ENCODE measurements at places on chromosomes 2 and 18.

DNA sequence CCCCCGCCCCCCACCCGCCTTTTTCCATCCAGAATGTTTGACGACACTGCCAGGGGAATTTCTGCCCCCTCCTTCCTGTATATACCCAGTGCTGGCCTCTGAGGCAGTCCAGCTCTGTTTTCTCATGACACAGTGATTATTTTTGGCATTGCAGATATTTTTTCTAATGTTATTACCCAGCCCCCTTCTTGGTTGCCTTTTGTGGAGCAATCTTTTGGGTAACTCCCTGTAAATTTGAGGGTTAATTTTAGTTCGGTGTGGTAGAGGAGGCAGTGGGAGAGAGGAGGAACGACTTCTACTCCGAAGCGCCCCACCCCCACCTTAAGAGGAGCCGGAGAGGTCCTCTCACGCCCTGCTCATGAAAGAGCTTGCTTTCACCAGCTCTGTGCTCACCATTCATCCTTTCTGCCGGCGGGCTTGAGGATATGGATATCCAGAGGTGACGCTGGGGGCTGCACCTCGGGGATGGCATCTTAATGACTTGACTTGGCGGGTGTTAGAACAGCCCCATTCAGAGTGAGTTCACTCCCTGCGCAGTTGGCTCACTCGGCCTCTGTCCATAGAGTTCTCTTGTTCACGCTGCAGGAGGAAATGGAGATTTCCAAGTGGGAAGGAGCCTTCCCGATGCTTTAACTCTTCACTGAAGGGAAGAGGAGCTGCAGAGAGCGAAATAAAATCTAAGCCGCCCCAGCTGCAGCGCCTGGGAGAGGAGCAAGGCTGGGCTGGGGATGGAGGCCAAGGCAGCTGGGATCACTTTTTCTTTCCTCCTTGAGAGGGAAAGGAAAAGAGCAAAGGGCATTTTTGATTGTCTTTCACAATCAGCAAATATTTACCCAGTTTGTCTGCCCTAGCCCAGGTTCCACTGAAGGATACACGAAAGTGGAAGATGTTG lies 38.4 kb downstream of the EPAS1 start:
- DNase-seq: peak; percentile 56
- no peak overlapping the region for H3K27ac ChIP-seq
- H3K27me3 ChIP-seq: no peaks in the 10 kb centered on the region
- H3K36me3 ChIP-seq: no peaks in the 10 kb centered on the region
- H3K4me3 ChIP-seq: peak overlapping the region; percentile 47
- peaks cover 14% of the 10 kb centered on the region for H3K4me1 ChIP-seq

DNA sequence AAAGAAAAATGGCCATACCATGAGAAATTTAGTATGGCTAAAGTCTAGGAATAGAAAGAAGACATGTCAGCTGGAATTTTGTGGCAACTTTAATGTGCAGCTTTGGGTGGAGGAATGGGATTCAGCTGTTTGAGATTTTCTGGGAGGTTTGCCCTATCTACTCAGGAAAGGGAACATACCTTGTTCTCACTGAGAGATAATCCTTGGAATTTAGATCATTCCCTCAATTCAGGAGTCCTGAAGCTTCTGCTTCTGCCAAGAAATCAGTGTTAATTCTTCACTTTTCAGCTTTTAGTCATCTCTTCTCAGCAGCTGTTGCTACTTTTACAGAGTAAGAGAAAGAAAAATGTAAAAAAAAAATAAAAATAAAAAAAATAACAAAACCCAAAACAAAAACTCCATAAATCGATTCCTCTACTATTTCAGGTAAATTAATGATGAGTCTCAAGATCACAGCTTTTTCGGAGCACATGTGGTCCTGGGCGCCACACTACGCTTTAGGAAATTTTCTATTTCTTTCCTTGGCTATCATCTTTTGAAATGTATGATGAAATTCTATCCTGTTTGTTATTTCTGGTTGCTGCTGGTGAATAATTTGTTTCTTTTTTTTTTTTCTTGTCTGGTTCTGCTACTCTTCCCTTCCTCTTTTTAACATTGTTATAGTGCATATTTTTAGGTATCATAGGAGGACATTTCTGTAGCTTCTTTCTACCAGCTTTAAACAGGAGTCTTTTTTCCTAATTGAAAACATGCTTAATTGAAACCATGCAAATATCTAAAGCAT lies 18.9 kb upstream of the BAZ2B start:
- DNase-seq: no peak
- no peaks in the 10 kb centered on the region for H3K36me3 ChIP-seq
- H3K4me3 ChIP-seq: no peak overlapping the region
- peaks cover 4% of the 10 kb centered on the region for H3K4me1 ChIP-seq
- no peaks in the 10 kb centered on the region for H3K27me3 ChIP-seq
- H3K27ac ChIP-seq: no peak overlapping the region

DNA sequence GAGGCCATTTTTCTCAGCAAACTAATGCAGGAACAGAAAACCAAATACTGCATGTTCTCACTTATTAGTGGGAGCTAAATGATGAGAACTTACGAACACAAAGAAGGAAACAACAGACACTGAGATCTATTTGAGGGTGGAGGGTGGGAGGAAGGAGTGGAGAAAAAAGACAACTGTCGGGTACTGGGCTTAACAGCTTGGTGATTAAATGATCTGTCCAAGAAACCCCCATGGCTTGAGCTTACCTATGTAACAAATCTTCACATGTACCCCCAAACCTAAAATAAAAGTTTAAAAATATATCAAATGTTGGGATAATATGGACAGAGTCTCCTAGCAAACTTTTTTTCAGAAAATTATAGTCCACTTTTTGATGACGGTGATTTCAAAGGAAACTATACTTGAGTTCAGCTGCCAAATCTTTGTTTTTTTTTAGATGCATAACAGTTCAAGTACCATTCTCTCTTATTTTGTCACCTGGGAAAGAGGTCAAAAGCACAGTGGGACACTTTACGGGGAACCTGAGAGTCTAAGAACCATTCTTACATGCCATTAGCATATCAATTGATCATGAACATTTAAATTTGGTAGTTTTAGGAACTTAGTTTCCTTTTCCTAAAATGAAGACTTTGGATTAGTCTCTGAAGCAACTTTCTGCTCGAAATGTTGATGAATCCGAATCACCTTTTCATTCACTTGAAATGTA lies 835.0 kb downstream of the NRXN1 start:
- H3K27me3 ChIP-seq: no peaks in the 10 kb centered on the region
- H3K27ac ChIP-seq: no peak overlapping the region
- H3K36me3 ChIP-seq: no peaks in the 10 kb centered on the region
- DNase-seq: no peak

DNA sequence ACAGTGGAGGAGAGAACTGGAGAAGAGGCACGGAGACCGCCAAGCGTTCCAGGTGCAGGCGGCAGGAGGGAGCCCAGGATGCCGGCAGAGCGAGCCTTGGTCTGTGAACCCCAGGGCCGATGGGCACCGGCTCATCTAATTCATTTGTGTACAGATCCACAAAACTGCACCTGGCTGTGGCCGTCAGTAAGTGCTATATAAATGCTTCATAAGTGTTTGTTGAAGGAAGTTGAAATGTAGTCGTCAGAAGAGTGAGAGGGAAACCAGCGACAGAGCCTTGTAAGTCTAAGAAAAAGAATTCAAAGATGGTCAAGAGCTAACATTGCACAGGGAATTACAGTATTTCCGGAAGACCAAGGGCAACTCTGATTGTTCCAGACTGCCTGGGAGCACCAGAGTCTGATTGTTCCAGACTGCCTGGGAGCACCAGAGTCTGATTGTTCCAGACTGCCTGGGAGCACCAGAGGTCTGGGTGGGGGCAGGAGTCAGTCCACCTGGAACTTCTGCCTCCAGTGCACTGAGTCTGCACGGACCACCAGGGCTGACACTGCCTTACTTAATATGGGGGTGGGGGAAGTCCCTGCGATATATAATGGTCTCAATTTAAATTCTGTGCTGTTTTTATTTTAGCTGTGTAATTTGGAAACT lies 112.3 kb downstream of the BCL2 start:
- H3K27me3 ChIP-seq: no peaks in the 10 kb centered on the region
- no peaks in the 10 kb centered on the region for H3K4me1 ChIP-seq
- no peak for DNase-seq

GRCh38 chr2:215514516-215514915 lies 78.6 kb upstream of the FN1 start:
- H3K36me3 ChIP-seq: no peaks in the 10 kb centered on the region
- H3K4me3 ChIP-seq: no peak overlapping the region
- no peaks in the 10 kb centered on the region for H3K27me3 ChIP-seq
- H3K27ac ChIP-seq: no peak overlapping the region
- DNase-seq: no peak

DNA sequence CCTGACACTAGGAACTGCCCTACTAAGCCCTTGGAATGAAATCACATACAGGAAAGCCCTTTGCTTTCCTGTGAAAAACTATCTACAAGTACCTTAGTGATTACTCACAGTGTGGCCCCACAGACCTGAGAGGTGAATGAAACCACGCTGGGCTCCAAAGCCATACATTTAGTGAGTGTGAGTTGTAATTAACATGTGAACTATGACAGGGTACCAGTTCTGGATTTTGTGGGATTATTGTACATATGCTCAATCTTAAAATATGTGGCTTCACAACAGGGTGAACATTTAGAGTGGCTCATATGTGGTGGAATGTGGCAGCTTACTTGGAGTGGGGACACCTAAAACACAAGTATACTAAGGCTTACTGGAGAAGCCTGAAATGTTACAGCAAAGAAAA lies 12.3 kb downstream of the KCTD1 start:
- no peaks in the 10 kb centered on the region for H3K27me3 ChIP-seq
- H3K4me1 ChIP-seq: no peaks in the 10 kb centered on the region
- H3K36me3 ChIP-seq: no peaks in the 10 kb centered on the region
- DNase-seq: no peak
